Kidney (tissue), 22 donors: ENCODE measurements at places on chromosomes 5 and 9.

DNA sequence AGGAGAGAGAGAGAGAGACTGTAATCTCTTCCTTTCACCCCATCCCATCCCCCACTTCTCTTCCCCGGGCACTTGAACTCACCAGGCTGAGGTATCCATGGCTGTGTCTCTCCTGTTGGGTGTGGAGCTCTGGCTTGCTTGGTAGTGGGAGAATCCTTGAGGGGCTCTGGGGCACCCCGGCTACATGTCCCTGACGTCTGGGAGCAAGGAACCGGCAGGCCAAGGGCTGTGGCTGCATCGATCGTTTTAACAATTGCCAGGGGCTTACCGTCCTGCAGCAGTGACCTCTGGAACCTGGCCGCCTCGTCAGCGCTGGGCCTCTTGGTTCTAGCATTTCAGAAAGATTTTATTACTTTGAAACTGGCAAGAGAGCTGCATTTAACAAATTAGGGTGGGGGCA, 30.0 kb downstream of the FGF18 start:
- no peak for DNase-seq

- no peak for DNase-seq
Measured at GRCh38 chr5:108801776-108802175, 54.1 kb downstream of the FER start.

DNA sequence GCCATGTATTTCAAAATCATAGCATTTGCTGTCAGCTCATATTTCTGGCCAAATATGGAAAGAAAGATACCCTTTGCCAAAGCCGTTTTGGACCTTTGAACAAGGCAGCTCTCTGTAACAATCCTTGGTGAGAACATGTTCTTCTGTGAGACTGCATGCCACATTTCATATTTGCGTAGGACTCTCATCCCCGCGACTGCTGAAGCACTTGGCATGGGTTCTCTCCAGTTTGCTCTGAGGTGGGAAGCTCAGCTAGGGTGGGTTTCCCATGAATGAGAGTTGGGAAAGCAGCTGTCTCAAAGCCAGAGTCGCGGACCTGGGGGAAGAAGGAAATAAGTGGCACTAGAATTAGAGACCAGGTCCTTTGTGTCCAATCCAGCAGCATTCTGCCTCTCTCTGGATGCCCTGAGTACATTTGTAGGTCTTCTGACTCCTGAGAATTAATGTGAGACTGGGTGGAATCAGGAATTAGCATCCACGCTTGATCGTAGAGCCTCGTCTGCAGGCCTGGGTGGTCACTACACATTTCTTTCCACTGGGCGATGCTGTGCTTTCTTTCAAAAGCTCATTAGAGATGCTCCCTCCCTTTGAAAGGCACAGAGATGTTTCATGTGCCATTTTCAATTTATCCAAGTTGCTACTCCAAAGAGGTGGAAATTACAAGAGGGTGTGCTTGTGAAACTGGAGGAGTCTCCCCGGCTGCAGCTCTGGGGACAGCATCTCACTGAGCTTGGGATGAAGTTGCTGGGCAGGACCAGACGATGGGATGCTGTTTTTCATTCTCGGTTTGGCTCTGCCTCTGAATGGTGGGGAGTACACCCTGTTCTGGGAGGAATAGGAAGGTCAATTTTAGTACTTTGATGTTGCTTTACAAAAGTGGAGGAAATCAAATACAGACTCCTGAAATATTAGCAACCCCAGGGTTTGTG, 197.2 kb downstream of the GADD45G start:
- no peak for DNase-seq

- DNase-seq: no peak
Measured at GRCh38 chr9:113803811-113804589, 72.1 kb upstream of the ZNF618 start.

- peak; percentile 80 for DNase-seq
Measured at GRCh38 chr9:16871336-16872151, 1.1 kb upstream of the BNC2 start.

DNA sequence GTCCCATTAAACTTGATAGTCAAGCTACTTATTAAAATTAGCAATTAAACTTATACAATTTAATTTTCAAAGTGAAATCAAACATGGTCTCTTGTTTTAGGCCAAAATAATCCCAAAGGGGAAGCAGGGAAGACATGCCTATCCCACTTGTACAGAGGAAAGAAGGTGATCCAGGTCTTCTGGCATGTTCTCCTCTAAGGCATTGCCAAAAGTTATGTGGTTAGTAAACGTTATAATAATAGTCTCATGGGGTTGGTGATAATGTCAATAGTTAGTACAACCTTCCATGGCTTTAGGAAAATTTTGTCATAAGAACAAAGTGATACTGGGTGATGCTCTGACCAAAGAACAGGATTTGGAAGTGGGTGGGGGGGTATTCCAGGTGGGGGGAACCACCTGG, 52.8 kb downstream of the ROR2 start:
- DNase-seq: no peak

GRCh38 chr9:128937310-128938165, 9.9 kb downstream of the DOLK start:
- DNase-seq: no peak

GRCh38 chr5:124457901-124458300, 288.5 kb downstream of the ZNF608 start:
- no peak for DNase-seq

GRCh38 chr9:1929722-1930244, 85.4 kb upstream of the SMARCA2 start:
- DNase-seq: no peak

- DNase-seq: peak; percentile 46
Measured at GRCh38 chr9:109313351-109313750, 7.5 kb downstream of the EPB41L4B start.

GRCh38 chr9:109193974-109194556, 27.0 kb upstream of the FRRS1L start:
- DNase-seq: no peak

- DNase-seq: no peak
Measured at GRCh38 chr5:89351975-89352374, 469.0 kb upstream of the MEF2C start.

GRCh38 chr5:32843531-32843895, 132.4 kb downstream of the NPR3 start:
- no peak for DNase-seq

DNA sequence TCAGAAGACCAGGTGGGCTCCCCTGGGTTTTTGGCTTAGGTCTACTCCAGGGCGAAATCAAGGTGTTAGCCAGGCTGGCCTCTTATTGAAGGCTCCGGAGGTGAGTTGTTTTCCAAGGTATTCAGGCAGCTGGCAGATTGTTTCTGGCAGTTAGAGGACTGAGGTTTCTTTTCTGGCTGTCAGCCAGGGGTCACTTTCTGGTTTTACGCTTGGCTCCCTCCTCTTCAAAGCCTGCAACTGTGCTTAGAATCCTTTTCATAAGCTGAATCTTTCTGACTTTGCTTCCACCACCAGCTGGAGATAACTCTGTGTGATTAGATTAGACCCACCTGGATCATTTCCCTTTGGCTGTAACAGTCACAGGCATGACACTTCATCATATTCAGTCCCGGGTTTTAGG, 24.6 kb downstream of the RFK start:
- DNase-seq: peak; percentile 78

DNA sequence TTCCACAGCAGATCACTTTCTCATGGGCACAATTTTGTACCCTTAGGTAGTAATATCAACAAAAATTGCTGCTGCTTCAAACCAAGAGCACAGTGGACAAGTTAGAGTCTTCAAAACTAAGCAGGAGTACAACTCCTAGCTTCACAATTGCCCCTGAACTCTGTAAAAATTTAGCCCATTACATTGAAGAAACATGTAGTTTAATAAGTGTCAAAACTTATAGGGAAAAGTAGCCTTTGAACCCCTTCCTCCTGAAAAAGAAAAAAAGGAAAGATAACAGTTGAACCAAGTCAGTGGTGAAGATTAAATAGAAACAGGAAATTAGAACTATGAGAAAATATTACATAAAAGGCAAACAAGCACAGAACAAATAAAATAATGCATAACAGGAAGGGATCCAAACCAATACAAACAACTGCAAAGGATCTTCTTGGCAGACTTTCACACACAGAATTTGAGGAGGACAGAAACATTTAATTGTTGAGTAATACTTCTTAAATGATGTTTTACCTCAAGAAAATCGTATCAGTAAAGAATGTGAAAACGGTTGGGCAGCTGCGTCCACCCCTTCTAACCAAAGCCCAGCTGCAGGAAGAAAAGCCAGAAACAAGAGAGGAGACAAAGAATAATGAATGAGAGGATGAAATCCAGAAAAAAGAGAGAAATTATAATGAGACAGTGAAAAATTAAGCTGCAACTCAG, 636.0 kb downstream of the NR2F1-AS1 start:
- no peak for DNase-seq

DNA sequence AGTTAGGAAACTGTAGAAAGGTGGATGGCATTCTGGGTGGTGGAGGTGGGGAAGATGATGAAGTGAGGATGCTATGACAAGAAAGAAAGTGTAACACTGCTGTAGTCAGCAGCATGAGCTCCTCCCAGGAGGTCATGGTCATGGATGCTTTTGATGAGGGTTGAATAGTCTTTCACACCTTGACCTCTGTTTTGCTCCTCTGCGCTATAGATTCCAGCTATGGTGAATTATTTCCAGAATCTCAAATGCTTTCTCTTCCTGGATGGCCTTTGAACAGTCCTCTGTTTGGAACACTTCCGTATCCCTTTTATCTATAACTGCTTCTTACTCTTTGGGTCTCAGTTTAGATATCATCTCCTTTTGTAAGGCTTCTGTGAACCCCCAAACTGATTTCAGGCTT, 165.9 kb upstream of the PPP1R2B start:
- no peak for DNase-seq

- no peak for DNase-seq
Measured at GRCh38 chr9:5357431-5358105, 17.9 kb upstream of the RLN1 start.

- DNase-seq: no peak
Measured at GRCh38 chr5:52300703-52301372, 486.9 kb upstream of the ITGA1 start.

DNA sequence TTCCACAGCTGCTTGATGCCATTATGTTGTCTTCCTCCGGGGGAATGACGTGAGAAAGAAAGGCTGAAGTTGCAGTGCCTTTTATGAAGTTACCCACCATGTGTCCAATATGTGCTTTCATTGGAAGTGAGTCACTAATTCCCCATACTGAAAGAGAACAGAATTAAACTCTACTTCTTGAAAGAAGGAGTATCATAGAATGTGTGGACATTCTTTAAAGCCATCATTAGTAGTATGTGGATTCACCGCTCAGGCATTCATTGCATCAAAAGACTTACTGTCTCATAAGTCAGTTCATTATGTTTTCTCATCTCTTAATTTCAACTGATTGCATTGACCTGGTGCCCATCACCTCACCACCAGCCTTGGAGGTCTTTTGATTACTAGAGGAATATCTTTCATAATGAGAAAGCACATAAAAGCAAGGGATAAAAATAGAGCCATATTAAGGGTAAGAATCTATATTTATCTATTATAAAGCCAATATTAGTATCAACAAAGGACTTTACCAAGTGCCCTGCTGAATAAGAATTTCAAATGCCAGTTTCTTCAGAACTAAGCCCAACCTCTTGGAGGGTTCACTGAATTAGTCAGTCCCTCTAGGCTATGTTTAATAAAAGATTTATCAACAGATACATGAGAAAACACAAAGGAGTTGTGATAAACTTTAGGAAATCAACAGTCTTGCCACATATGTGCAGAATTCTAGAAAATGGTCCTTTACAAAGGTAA, 516.1 kb downstream of the NTRK2 start:
- no peak for DNase-seq

GRCh38 chr5:83000428-83000827, 76.8 kb downstream of the TMEM167A start:
- peak; percentile 32 for DNase-seq

- DNase-seq: no peak
Measured at GRCh38 chr9:16000811-16001210, 448.0 kb downstream of the CCDC171 start.

DNA sequence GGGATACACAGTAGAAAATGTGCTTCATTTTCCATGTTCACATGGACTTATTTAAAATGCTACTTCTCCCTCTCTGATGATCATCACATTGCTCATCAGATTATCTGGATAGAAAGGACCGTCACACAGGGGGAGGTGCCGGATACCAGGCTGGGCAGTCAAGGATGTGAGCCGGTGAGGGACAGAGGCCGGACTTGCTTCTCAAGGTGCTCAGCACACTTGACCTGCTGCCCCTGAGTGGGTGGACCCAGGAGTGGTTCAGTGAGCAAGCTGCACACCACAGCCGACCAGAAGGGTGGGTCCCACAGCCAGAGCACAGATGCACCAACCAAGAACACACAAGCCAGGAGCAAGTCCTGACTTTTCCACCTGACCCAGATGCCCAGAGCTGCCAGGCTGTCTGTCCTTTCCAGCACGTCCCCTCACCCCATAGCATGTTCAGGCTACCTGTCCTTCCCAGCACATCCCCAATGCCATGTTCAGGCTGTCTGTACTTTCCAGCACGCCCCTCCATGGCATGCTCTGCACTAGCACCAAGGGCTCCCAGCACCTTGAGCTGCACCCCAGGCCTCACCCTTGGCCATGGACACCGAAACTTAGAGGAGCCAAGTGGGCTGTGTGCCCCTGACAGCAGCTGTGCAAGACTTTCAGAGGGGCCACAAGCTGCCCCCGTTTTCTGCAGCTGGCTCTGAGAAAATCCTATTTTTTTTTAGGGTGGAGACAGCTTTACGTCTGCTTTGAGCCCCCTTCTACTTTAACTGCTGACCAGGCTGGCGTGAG, 77.8 kb downstream of the SECISBP2 start:
- no peak for DNase-seq

- DNase-seq: no peak
Measured at GRCh38 chr5:120062515-120062917, 401.6 kb upstream of the PRR16 start.

DNA sequence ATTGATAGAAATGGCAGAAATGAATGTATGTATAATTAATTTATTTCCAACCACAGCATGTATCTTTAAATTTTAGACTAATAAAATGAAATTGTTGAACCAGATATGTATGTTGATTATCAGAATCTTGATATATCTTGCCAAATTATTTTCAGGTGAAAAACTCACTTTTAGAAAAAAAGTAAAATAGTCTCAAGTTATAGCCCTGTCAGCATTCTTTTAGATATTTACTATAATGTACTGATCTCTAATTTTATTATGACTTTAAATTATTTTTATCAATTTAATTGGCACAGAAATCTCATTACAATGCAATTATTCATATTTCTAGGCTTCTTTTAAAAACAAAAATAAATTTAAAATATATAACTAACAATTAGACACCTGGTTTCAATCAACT, 1990.4 kb upstream of the CDH6 start:
- DNase-seq: no peak
